ENCODE measurements at places on chromosomes 7 and 10.

GRCh38 chr7:42035210-42035609, 201.8 kb downstream of the GLI3 start:
- no peak for DNase-seq

GRCh38 chr7:155466142-155466813, 8.3 kb downstream of the EN2 start:
- DNase-seq, result no peak

- peak; percentile 21 for DNase-seq
Measured at GRCh38 chr7:145909991-145910513, 206.5 kb upstream of the CNTNAP2 start.

- no peak for DNase-seq
Measured at GRCh38 chr7:110889335-110889734, 201.6 kb upstream of the LRRN3 start.

DNA sequence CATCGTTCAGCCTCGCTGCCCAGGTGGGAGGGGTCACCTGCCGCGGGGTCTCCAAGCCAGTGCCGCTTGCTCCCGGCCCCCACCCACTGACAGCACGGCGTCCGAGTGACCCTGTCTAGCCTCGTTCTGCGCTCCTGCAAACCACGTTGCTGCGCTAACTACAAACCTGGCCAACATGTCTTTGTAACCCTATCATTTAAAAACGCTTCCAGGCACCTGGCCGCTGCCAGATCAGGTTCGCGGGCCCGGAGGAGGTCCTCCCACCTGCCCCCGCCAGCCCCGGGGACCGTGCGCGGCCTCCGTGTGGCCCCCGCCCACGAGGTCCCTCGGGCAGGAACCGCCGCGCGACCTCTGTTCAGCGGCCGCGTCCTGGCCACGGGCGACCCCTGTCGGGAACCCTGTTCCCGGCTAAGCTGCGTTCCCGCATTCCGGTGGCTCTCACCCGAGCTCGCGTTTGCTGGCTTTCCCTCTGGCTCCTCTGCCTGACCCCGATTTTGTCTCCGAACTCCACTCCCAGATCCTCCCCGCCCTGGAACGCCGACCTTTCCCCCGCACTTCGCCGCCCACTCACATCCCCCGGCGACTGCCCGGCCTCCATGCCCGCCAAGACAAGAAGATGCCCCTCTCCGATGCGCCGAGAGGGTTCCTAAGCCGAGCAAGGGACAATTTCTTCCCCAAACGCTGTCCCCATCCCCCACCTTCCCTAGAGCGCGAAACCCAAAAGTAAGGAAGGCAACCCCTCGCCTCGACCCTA, 2.4 kb downstream of the SFMBT2 start:
- peak; percentile 55 for DNase-seq

GRCh38 chr10:80473692-80474596, 19.8 kb downstream of the TSPAN14 start:
- DNase-seq, result no peak

DNA sequence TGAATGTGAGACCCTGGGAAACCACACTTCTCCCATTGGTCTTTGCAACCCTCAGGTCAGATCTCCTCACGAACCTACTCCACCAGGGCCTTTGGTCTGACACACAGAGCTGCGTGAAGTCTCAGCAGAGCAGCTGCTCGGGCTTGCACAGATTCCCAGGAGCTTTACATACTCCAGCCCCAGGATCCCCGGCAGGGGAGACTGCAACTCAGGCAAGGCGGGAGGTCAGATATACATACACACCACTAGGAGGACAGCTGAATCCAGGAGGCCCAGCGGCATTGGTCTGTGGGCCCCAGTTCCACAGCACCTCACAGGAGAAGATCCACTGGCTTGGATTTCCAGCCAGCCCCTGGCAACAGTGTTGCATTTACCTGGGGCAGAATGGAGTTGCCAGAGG, 239.2 kb downstream of the GPAM start:
- no peak for DNase-seq

DNA sequence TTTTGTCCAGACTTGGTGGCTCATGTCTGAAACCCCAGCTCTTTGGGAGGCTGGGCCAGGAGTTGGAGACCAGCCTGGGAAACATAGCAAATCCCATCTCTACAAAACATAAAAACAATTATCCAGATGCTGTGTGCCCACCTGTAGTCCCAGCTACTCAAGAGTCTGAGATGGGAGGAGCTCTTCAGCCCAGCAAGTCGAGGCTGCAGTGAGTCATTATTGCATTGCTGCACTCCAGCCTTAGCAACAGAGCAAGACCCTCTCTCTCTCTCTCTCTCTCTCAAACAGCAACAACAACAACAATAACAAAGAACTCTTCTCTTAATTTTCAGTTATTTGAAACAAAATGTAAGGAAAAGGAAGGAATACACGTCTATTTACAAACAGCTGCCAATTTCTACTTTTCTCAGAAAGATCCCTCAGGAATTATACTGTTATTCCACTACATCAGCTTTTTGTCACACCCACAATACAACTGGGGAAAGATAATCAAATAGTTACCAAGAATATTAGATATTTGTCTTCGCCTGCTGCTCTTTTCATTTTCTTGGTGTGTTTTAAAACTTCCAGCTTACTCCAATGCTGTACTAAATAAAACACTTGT, 5.1 kb upstream of the TSPAN12 start:
- DNase-seq, result no peak

DNA sequence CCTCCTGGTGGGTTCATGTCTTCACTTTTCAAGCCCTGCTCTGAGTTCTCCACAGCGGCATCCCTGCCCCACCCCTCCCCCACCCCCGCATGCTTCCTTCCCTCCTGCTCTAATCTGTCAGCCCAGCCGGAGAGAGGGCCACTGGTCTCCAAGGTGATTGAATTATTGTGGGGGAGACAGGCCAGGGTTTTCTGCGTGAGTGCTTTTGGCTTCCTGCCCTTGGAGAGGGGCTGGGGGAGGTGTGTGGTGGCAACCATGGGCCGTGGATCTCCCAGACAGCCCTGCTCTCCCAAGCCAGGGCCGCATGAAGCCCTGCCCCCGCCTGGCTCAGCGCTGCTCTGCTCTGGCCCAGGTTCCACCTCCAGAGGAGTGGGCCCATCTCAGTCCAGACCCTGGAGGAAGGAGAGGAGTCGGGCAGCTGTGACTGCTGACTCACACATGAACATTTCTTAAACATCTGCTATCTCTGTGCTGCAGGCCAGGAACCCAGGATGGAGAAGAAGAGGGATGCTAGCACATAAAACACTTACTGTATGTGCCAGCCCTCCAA, 109.9 kb downstream of the ZMIZ1 start:
- DNase-seq, result no peak

DNA sequence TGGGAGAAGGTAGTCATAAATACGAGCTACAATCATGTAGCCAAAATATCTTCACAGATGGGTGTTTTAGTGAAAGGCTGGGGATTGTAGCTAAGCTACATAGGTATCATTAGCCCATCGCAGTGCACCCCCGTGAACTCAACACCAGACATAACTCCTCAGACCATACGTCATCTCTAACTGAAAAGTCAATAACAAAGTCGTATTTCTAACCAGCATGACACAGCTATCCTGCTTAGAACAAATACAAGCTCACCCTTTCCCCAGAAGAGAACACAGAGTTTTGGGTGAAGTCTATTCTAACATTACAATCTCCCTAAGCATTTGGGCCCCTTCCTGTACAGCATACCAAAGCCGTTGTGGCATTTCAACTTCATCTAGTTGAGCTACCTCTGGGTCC, 636.6 kb upstream of the DPP6 start:
- DNase-seq, result no peak

DNA sequence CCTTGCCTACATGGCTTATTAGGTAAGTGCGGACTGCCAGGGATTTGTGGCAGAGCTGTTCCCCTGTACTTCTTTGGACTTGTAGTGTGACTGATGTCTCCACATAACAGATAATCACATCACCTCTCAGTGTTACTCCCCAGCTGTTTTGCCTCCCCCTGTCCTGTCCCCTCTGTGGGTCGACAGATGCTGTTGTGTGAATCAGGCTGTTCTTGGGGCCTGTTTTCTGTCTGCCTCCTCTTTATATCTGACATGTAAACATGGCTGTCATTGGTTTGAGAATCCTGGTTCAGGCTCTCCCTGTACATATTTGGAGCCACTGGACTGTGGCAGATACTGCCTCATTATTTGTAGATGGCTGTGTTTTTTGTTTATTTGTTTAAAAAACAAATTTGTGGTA, 22.7 kb downstream of the CCNY start:
- DNase-seq, result no peak

GRCh38 chr10:16964576-16965343, 147.5 kb upstream of the RSU1 start:
- no peak for DNase-seq

GRCh38 chr7:43123457-43123856, 11.0 kb downstream of the HECW1 start:
- no peak for DNase-seq

GRCh38 chr10:76073524-76073923, 642.1 kb downstream of the LRMDA start:
- DNase-seq, result no peak

DNA sequence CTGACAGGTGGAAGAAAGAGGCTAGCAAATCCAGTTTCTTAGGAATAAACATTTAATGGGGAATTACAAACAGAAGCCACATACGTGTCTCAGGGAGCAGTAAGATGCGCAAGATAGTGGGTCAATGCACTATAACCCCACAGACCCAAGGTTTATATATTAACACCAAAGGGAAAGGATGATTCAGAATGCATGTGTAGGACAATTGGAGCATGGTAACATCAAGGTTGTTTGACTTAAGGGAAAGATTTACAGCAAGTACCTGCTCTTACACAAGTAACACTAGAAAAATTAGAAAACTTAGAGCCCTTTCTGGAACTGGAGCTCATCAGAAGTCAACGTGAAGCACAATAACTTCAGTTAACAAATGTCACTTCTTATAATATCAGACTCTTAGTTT, 161.1 kb upstream of the ZWINT start:
- DNase-seq, result no peak

GRCh38 chr7:68547799-68548198, 1050.5 kb upstream of the AUTS2 start:
- DNase-seq, result no peak

- DNase-seq, result no peak
Measured at GRCh38 chr7:110027385-110027784, 1063.5 kb upstream of the LRRN3 start.

GRCh38 chr7:70574970-70575799, 556.8 kb upstream of the GALNT17 start:
- no peak for DNase-seq

DNA sequence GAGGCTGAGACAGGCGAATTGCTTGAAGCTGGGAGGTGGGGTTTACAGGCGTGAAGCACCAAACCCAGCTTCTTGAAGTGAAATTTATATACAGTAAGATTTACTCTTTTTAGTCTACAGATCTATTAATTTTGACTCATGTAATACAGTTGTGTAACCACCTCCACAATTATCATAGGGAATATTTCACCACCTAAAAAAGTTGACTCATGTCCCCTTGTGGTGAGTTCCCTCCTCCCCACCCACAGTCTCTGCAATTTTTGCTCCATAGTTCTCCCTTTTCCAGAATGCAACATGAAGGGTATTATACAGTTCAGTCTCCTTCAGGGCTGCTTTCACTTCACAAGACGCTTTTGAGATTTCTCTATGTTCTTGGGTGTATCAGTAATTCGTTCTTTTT, 156.8 kb downstream of the FAM107B start:
- DNase-seq, result no peak

- DNase-seq, result no peak
Measured at GRCh38 chr7:23254051-23254681, 7.6 kb downstream of the GPNMB start.

DNA sequence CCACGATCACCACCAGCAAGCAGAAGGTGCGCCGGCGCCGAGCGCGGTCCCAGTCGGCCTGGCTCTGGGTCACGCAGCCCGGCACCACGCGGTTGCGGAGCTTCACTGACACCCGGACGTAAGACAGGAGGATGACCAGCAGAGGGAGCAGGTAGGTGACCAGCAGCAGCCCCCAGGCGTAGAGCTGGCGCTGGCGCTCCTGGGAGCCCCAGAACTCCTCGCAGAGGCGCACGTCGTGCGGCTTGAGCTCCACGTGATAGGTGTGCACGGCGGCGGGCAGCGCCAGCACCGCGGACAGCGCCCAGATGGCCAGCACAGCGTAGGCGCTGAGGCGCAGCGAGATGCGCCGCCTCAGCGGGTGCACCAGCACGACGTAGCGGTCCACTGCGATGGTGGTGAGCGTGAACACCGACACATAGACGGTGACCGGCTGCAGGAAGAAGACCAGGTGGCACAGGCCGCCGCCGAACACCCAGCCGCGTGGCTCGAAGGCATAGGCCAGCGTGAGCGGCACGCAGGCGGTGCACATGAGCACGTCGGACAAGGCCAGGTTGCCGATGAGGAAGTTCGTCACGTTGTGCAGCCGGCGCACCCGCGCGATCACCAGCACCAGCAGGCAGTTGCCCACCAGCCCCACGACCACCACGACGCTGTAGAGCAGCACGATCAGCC, 920 bp downstream of the PRLHR start:
- no peak for DNase-seq

- peak; percentile 18 for DNase-seq
Measured at GRCh38 chr10:79400146-79401004, 45.0 kb downstream of the ZCCHC24 start.

- no peak for DNase-seq
Measured at GRCh38 chr7:5677538-5678294, 103.7 kb downstream of the RNF216 start.

DNA sequence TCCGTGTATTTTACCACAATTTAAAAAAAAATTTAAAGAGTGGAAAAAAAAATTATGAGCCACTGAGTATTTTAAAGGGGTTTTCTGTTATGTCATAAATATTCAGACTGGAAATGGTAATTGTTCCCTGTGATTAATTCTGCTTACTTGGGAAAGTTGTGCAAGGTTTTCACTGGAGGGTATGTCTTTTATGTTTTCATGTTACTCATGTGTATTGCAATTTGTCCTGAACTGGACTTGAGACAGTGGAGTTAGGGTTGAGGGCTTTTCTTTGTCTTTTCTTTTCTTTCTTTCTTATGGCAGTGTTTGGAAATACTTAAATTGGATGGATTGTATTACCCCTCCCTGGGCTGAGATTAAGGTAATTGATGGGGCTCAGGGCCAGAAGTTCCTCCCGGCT, 257.7 kb downstream of the BAMBI start:
- no peak for DNase-seq

- DNase-seq, result no peak
Measured at GRCh38 chr7:94633014-94633341, 23.0 kb downstream of the SGCE start.

- no peak for DNase-seq
Measured at GRCh38 chr10:96992721-96993120, 160.6 kb downstream of the LCOR start.

DNA sequence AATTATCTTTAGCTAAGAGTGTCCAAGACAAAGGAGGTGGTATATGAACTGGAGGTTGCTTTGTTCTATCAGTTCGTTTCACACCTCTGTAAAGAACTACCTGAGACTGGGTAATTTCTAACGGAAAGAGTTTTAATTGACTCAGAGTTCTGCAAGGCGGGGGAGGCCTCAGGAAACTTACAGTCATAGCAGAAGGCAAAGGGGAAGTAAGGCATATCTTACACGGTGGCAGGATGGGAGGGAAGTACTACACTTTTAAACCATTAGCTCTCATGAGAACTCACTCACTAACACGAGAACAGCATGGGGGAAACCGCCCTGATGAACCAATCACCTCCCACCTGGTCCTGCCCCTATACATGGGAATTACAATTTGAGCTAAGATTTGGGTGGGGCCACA, 1202.3 kb upstream of the LRRTM3 start:
- DNase-seq, result no peak

GRCh38 chr7:82469207-82469606, 25.6 kb upstream of the CACNA2D1 start:
- DNase-seq, result no peak

- no peak for DNase-seq
Measured at GRCh38 chr10:32381165-32381564, 34.2 kb upstream of the EPC1 start.

All from stimulated activated naive B cell treated with anti-CD40 and anti-IgM and Interleukin-4, amounts not matched to agents 10 μg/mL and 1 μg/mL and 100 μg/mL, for 72 hours (primary cell).